GM19239 (cell line): ENCODE measurements at places on chromosomes 11 and 22.

DNA sequence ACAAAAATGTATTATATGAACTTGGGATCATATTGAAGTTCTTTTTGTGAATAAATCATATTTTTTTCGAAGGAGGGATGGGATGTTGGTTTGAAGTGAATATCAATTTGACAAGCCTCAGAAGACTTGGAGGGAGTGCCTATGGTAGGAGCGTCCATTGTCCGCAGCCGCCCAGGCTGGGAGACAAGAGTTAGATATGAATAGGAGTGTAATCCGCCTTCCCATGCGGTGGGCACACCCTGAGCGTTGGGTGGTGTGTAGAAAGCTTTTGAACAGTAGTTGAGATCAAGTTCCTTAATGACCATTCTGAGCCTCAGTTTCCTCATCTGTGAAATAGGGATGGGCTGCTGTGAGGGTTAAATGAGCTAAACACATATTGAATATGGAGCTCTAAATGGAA is 7.0 kb downstream of the CD82 start:
- DNase-seq = no peak

- no peak for DNase-seq
Measured at GRCh38 chr11:112229746-112230433, 3.7 kb downstream of the PTS start.

DNA sequence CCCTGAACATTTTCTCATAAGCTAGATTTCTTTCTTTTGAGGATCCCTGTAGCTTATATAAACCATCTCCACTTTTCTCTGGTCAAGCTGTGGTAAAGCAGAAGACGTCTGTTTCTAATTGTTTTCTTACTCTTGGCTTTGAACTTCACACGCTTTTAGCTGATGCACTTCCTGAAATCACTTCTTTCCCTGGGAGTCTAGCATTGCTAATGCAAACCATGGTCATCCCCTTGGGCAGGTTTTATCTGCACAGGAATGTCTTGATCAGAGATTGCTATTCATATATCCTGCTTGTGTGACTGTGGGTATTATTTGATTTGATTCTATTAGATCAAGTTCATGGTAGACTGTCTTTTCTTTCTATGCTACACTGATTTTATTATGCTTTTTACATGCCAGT is 199.2 kb upstream of the POU2AF2 start:
- no peak for DNase-seq

DNA sequence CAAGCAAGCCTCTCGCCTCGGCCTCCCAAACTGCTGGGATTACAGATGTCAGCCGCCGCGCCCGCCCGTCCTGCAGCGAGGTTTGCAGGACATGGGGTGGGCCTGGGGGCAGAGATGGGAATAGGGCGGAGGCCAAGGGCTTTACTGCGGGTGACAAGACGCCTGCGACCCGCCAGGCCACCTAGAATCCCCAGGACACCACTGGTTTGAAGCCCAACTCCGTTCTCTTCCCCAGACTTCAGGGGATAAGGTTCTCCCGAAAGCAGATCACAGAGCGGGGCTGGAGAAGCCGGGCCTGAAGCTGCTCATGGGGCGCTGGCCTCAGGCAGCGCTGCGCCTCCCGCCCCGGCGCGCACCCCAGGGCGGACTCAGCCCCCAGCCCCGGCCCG is 354 bp downstream of the POLR2L start:
- DNase-seq = no peak

DNA sequence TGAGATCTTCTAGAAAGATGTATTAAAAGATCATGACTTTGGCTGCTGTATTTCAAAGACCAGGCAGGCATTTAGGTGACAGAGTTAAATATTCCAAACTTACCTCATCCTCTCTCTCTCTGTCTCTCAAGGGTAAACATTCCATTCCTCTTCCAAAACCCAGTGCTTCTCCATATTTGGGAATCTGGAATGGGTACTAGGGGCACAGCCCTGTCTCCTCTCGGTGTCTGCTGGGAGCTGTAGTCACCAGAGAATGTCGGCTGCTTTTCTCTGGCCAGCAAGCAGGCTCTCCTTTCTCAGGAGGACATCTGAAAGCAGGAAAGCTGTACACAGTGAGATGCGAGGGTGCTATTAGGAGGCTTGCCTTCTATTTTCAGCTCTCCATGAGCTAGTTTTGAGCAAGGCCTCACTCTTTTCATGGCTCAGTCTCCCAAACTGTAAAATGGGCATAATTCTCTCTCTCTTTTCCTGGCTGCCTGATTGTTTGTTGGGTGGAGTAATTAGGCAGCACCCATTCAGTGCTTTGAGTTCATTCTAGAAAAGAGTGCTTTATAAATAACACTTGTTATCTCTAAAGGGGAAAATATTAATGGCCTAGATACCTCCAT is 9.3 kb upstream of the PEX26 start:
- DNase-seq = no peak

GRCh38 chr11:117834838-117835443 is 10.4 kb upstream of the FXYD2 start:
- DNase-seq = no peak

DNA sequence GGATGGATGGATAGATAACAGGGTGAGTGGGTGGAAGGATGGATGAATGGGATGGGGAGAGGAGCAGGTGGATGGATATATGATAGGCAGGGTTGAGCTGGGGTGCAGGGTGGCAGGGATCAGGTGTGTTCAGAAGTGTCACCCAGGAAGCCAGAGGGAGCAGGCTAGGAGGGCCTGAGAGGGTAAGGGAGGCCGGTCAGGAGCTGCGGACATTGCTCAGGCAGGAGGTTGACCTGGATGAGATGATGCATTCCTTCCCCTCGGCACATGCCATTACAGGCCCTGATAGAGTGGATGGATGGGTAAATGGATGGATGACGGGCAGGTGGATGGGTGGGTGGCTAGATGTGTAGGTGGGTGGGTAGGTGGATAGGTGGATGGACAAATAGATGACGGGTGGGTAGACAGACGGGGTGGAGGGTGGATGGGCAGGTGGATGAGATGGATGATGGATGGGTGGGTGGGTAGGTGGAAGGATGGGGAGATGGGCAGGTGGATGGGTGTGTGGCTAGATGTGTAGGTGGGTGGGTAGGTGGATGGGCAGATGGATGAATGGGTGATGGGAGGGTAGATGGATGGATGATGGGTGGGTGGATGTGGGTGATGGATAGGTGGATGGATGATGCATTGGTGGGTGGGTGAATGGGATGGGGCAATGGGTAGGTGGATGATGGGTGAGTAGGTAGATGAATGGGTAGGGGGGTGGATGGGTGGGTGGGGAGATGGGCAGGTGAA is 8.0 kb downstream of the DHCR7 start:
- DNase-seq = no peak

- DNase-seq = peak; percentile 65
Measured at GRCh38 chr22:20571531-20572007, 64.2 kb downstream of the MED15 start.

GRCh38 chr11:2445746-2446551 is 1.1 kb downstream of the KCNQ1 start:
- DNase-seq = no peak

GRCh38 chr11:10942620-10943019 is 84.8 kb upstream of the ZBED5 start:
- DNase-seq = no peak

GRCh38 chr11:88174709-88175568 is at the start of gene RAB38:
Gene RAB38, minus strand, starts transcription at chr11:88175443. Its CDS starts 59 bp downstream, at chr11:88175384.
- DNase-seq = no peak

GRCh38 chr11:27973851-27974536 is 134.0 kb downstream of the KIF18A start:
- no peak for DNase-seq

DNA sequence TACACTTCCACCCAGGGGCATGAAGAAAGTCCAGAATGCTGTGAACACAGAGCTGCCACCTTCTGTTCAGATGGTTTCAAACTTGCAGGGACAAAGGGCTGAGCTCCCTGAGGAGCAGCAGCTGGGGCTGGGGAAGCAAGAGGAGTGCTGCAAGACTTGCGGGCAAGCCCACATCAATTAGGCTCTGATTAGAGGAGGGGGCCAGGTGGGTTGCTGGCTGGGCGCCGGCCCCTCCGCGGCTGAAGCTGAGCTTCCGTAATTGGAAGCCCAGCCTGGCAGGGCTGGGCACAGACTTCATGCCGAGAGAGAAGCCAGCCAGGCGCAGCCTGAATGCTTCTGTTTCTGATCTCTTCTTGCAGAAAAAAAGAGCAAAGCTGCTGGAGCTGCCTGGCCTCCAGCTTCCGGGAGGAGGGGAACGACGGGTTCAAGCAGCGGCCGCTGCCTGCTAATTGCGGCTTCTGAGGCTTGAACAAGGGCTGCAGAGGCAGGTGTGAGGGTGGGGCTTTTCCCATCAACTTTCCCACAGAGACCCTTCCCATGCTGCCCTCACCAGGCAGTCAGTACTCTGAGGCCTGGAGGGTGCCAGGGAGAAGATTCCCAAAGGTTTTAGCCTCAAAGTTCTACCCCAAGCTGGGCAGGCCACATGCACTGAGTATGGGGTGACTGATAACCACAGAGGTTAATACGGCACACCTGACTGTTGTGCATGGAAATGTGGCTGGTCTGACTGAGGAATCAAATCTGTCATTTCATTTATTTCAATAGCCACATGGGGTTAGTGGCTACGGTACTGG is 91.1 kb upstream of the LMO1 start:
- peak; percentile 28 for DNase-seq

DNA sequence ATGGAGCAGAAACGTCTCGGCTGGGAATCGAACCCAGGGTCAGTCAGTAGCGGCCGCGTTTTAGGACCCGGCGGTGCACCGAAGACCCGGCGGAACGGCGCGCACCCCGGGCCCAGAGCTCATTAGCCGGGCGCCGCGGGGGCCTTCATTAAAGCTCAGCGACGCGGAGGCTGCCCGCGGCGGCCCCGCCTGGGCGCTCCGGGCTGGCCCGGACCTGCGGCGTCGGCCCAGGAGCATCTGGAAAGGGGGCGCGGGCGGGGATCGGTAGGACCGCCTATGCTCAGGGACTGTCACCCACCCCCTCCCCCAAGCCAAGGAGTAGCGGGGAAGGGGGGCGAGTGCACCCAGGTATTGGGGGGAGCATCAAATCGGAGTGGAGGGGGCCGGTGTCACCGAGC is 52.2 kb downstream of the CYTH4 start:
- no peak for DNase-seq

DNA sequence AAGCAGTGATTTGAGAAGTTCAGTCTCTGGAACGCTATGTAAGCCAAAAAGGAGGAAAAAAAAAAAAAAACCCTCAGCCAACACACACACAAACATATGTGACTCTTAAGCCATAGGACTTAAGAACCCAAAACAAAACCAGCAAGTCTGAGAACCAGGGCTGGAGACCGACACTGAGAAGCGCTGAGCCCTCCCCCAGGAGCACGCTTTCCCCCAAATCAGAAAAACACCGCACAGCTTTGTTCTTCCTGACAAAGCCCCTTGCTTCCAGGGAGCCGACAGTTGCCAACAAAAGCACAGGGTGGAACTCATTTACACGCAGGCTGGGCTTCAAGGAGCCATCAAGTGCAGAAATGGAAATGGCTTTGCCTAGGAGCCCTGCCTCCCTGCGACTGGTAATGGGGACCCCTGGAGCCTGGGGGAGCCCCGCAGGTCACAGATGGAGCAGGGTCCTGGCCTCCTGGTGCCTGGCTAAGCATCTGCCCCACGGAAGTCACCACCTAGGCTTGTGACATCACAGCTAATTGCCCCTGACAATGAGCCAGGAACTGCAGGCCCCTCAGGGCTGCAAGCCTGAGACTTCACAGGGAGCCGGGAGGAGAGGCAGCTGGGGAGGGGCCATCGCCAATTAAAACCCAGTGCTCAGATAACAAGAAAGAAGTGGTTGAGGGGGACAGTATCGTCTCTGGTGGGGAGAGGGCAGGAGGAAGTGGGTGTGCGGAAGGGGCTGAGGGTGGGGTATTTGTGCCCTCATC is 66.9 kb downstream of the NFAM1 start:
- no peak for DNase-seq

DNA sequence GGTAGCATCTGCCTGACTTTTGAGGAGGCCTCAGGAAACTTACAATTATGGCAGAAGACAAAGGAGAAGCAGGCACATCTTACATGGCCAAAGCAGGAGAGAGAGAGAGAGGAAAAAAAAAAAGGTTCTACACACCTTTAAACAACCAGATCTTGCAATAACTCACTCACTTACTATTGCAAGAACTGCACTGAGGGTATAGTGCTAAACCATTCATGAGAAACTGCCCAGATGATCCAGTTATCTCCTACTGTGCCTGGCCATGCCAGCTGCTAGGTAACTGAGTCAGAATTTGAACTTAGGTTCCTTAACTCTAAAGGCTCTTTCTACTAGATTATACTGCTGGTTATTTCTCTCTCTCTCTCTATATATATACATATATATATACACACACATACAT is 7.3 kb downstream of the HORMAD2 start:
- DNase-seq = no peak

GRCh38 chr11:12182302-12182675 is 71.9 kb downstream of the MICAL2 start:
- DNase-seq = no peak

GRCh38 chr22:22384668-22385244 is 123.8 kb downstream of the ZNF280B start:
- DNase-seq = no peak

DNA sequence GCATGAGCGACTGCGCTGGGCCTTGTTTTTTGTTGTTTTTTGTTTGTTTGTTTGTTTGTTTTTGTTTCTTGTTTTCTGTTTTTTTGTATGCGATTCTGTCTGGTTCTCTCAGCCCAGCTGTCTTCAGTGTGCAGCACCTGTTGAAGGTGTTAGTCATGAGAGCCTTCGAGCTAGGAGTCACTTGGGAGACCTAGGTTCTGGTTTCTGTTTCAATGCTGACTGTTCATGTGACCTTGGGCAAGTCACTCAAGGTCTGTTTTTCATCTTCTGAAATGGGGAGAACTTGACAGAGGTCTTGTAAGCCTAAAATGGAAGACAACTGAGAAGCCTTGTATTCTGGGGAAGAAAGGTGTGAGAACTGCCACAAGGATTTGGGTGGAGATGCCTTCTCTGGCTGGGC is 1.8 kb downstream of the DCPS start:
- DNase-seq = no peak

GRCh38 chr11:69284081-69284511 is 9.9 kb upstream of the MYEOV start:
- DNase-seq = no peak

DNA sequence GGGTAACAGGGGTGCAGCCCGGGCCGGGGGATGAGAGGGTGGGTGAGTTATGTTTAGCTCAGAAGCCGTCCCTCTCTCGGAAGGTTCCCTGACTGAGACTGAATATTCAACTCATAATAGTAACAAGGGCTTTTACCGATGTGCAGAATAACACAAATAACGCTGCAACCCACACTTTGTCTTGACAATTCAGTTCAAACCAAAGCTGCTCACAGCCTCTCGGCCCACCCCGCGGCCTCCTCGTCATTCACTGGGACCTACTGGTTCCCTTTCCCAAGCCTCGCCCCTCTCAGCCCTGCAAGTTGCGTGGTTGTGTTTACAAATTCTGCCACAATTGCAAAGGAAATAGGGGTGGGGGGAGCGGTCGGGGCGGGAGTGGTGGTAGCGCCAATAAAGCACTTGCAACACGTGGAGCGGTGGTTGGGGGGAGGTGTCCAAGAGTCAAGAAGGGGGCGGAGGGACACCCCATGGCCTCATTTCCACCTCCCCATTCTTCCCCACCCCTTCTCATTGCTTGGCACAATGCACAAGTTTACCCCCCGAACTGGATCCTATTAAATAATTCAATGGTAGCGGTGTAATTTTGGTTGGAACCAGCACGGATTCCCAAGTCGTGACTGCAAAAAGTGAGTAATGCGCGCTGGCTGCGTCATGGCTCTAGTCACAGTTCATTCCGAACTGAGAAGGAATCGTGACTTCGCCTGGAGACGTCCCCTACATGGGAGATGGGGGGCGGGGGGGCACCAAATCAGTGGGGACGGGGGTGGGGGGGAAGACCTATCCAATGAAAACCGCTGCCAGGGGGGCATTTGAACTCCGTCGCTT is 102.0 kb upstream of the HSD17B12 start:
- no peak for DNase-seq
